ENCODE measurements at places on chromosomes 2 and 18. TPM values are rescaled to one million over a fixed set of nuclear protein-coding genes. Genes with fewer than 3 reads are reported as not detected.

ACTG2 gene
- not detected for total RNA-seq

- DNase-seq = peak; percentile 10
Measured at GRCh38 chr2:123518367-123518766, 506.7 kb upstream of the CNTNAP5 start.

DNA sequence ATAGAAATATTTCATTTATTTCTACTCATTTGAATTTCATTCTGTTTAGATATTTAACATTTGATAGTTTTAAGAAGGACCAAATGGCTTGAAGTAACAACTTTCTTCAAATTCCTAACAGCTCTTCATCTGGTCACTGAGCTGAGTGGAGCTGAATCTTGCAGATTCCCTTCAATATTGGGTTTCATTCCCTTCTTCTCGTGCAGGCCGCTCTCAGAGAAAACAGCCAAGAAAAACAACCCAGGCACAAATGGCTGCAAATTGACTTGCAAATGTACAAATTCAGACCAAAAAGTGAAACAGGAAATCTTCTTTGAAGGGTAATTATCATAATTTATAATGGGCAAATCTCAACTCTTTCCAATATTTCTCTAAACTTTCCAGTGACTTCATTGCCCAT, 30.3 kb upstream of the GCG start:
- no peak for DNase-seq

DNA sequence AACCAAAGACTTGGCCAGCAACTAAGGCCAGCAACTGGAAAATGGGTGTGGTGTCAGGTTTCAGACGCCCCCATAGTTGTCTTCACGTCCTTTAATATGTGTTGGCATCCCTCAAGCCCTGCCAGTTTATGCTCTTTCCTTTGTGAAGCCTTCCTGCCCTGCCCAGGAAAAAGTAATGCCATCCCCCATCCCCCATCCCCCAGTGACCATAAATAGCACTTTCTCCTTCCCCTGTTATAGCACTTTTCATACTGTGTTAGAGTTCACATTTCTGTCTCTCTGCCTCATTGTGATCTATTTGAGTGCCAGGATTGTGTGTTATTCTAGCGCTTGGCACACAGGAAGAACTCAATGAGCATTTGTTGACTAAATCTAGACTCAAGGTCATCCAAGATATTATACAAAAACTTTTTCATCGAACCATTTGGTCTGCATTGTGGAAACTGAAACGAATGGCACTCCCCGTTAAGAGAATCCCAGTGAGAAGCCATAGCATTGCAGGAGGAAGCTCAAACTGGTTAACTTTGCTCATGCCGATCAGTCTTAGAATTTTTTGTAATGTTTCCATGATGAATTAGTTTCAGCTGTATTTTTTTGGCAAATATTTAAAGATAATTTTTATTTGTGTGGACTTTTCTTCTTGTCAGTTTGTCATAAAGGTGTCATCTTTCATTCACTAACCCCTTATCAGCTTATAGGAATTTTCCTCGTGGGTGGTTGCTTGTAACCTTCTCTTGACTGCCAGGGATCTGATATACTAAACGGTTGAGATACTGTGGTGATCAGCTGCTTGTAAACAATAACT, 15.7 kb downstream of the CRIM1 start:
- DNase-seq = peak; percentile 58
